Lung microvascular endothelial cell (primary cell): ENCODE measurements at places on chromosomes 5 and 9. TPM values are rescaled to one million over a fixed set of nuclear protein-coding genes. Genes with fewer than 3 reads are reported as not detected.

ORM2 gene
- not detected in 2 replicates for total RNA-seq

LCN12 gene
- not detected in 2 replicates for total RNA-seq

NACC2 gene
- 10.9 and 11.6 TPM in 2 replicates for total RNA-seq

EIF4E1B gene
- total RNA-seq: not detected in 2 replicates

TLE4 gene
- 9.8 and 16.9 TPM in 2 replicates for total RNA-seq

WNT8A gene
- total RNA-seq: not detected in 2 replicates

NUTM2G gene
- not detected in 2 replicates for total RNA-seq

QSOX2 gene
- 5.0 and 6.3 TPM in 2 replicates for total RNA-seq

LCN15 gene
- 0.22 TPM in 1 of 2 replicates, not detected in the other for total RNA-seq

NIPAL4 gene
- not detected in 2 replicates for total RNA-seq

OR2V1 gene
- total RNA-seq: not detected in 2 replicates

EGFL7 gene
- total RNA-seq: 330 and 384 TPM in 2 replicates

STPG3 gene
- total RNA-seq: not detected in 2 replicates

PPP2R2B gene
- total RNA-seq: not detected in 2 replicates

PSMB7 gene
- total RNA-seq: 159 and 192 TPM in 2 replicates

KIF20A gene
- total RNA-seq: 8.1 and 28.1 TPM in 2 replicates

ANKRD55 gene
- 1.2 and 3.9 TPM in 2 replicates for total RNA-seq

MYO10 gene
- total RNA-seq: 55.8 and 59.5 TPM in 2 replicates

CCNJL gene
- 3.5 and 6.3 TPM in 2 replicates for total RNA-seq

C5orf52 gene
- total RNA-seq: not detected in 2 replicates

ZBED3 gene
- 1.1 and 1.2 TPM in 2 replicates for total RNA-seq
